ENCODE measurements at places on chromosomes 3 and 15. TPM values are rescaled to one million over a fixed set of nuclear protein-coding genes. Genes with fewer than 3 reads are reported as not detected.

DNA sequence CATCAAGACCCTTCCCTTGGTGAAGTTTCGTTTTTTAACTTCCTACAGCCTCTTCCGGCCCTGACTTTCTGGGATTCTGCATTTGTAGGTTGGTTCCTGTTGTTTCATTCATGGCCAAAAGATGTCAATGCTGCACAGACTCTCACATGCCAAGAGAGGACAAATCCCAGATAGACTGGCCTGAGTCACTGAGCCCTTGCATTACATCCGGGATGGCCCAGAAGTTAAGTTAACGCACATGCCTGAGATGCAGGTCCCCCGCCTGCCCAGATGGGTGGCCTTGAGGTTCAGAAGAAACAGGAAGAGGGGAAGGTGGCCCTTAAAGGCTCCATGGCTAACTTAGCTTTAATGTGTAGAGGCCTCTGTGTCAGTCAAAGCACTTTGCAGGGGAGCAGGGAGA is 51.6 kb upstream of the SRGAP3 start:
- DNase-seq: no peak

GRCh38 chr3:149575213-149575960 is 82.4 kb downstream of the WWTR1 start:
- peak; percentile 91 for DNase-seq

GRCh38 chr15:90845201-90845949 is 23.0 kb upstream of the FURIN start:
- peak; percentile 79 for DNase-seq

- DNase-seq: no peak
These were observed 247.8 kb upstream of the MCTP2 start for GRCh38 chr15:93983526-93983925.

GRCh38 chr3:13617981-13618380 is 69.1 kb downstream of the FBLN2 start:
- no peak for DNase-seq

DNA sequence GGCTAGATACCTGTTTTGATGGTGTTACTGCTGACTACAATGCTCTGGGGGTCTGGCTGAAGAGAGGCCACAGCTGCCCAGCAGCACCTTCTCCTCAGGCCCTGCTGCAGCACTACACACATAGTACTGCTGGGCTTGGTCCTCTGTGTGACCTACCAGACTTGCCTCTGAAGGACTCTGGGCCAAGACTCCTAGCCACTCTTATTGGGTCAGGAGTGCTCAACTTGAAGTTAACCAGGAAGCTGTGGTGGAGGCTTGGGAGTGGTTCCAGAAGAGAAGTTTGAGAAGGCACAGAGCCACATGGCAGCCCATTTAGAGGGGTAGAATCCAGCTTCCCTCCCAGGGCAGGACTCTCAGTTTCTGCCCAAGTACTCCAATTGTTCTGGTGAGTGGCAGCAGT is 16.6 kb downstream of the ELP6 start:
- DNase-seq: no peak

DNA sequence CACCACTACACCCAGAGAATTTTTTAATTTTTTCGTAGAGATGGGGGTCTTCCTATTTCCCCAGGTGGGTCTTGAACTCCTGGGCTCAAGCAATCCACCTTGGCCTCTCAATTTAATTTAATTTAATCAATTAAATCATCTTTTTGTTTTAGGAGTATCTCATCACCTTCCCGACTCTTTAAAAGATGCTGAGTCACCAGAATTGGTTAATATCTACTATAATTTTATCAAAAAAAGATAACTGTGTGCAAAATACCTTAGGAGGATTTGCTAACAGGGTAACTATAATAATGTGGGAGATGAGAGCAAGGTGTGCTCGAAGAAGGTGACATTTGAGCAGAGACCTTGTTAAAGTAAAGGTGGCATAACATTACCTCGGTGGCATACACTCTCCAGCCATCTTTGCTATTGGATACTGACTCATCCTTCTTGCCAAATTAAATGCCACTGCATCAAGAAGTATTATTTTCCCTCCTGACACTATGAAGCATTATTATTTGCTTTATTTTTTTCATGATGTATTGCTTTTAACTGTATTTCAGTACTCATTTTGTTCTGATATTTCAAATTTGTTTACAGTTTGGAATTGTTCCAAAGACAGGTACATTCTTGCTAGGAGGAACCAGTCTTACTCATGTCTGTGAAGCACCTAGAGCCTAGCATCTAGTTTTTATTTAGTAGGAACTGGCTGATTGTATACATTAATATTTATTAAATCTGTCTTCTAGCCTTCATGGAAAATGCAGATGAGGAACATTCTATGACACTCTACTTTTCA is 200.7 kb downstream of the MBNL1 start:
- DNase-seq: no peak

DNA sequence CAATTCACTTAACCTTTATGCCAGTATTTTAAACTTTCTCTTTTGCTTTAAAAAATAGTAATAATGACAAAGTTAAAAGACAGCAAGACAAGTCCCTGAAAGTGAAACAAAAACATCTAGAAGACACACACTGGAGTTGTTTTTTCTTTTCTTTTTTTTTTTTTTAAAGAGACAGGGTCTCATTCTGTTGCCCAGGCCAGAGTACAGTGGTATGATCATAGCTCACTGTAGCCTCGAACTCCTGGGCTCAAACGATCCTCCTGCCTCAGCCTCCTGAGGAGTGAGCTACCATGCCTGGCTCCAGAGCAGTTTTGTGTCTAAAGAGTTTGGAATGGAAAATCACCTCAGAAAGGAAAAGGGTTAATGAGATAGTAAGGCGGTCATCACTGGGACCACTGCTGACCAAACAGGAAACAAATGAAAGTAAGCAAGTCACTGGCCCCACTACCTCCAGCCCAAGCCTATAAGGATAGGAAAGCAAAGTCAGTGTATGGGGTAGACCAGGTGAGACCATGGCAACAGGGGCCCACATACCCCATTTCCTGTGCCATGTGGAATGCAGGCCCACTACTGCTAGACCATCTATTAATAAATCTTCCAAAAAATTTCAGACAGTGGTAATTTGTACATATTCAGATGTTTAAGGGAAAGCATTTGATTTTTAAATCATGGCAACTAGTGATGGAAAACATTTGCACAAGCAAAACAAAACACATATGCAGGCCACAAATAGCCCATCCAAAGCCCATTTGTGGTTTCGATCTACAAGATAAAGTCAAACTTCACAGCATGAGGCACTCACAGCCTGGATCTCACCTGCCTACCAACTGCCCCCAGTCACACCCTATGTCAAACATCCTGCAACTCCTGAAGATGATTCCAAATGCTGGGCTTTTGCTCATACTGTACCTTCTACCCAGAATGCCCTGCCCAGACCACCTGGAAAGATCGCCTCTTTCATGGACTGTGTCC is 62.6 kb downstream of the OSBPL10 start:
- no peak for DNase-seq

DNA sequence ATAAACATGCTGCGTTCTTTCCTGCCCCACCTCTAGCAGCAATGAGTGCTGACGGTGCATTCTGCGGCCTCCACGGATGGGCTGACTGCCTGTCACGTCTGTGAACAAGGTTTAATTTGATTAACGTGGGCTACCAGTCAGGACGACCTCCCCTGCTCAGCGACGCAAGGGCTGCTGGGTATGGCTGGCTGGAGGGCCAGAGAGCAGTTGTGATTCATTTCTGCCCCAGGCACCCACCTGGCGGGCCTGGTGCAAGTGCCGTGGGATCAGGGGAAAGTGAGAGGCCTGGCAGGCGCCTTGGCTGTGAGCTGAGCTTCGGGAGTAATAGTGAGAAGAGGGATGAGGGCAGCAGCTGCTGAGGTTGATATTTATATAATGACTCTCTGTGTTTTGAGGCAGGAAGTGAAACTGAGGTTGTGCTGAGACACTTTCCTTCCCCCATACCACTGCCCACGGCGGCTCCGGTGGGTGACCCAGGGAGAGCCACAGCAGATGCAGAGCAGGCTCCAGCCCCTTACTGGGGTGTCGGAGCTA is 190.4 kb upstream of the BCL6 start:
- DNase-seq: no peak

- no peak for DNase-seq
These were observed 744.7 kb downstream of the TUSC7 start for GRCh38 chr3:117454254-117454653.

DNA sequence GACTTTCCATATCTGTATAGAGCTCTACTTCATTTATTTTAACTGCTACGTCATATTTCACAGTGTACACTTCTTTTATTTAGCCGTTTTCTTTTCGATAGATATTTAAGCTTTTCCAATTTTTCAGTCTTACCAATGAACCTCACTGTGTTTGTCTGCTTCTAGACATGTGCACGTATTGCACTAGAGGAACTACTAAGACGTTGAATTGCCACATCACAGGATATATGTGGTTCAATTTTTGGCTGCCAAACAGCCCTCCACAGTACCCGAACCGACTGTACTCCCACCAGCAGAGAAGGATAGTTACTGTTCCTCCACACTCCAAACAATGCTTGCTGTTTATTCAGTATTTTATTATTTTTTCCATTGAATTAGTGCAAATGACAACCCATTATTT is 2.0 kb downstream of the NR1I2 start:
- DNase-seq: no peak

DNA sequence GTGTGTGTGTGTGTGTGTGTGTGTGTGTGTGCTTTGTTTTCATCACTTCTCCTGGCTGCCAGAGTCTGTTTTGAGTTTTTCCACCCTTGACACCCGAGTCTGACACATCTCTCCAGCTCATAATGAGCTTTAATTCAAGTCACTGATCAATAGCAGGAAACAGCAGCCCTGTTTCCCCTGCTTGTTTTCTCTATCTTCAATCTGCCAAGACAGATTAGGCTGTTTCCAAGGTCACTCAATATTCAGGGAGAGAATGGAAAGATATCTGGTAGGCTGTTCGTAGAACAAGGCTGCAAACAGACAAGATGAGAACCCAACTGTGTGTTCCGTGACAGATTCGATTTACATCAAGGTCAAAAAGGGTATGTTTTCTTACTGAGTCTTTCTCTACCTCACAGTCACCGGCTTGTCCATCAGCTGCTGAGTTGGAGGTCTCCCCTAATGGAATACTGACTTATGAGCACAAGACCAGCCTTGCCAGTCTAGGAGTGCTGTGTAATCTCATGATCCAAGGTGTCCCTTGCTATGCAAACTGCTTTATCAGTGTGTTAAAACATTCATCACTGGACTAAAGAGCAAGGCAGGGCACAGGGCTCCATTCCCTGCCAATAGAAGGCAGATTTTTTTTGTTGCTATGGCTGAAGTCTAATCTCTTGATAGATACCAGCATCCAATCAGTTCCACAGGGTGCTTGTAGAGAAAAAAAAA is 187.9 kb upstream of the LMCD1 start:
- no peak for DNase-seq

DNA sequence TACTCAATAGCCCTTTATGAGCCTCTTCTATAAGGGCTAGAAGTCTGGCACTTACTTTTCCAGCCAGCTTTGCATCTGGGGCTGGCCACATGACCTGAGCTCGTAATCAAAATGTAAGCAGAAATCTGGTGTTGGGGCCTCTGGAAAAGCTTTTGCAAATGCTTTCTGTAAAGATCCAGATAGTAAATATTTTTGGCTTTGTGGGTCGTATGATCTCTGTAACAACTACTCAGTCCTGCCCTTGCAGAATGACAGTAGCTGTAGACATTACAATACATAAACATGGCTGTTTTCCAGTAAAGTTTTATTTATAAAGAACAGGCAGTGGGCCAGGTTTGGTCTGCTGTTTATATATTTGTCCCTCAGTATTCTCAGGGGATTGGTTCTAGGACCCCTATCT is 46.2 kb upstream of the THRB start:
- DNase-seq: no peak

GRCh38 chr15:62390791-62391640 is 225.9 kb upstream of the C2CD4B start:
- DNase-seq: peak; percentile 42

GRCh38 chr3:107315141-107315540 is 62.1 kb upstream of the CCDC54 start:
- peak; percentile 18 for DNase-seq

DNA sequence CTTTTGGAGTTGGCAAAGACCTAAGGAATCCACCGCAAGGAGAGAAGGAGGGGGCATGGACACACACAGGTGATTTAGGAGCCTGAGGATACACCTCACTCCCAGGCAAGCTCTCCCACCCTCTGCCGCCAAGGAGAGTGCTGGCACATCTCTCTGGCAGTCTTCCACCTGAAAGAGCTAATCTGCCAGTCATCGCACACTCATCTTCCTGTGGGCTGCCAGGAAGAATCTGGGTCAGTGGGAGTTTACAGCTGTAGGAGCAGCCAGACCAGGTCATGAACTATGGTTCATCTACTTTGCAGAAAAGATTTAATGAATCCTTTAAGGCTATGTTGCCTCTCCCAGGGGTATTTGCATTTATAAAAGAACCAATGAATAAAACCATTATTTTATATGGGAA is 170.6 kb upstream of the TSC22D2 start:
- DNase-seq: peak; percentile 53

- peak; percentile 99 for DNase-seq
These were observed 39.9 kb upstream of the MB21D2 start for GRCh38 chr3:192957441-192958021.

GRCh38 chr3:195081242-195081963 is 189.6 kb downstream of the XXYLT1 start:
- DNase-seq: peak; percentile 62

Gene SPINK8
- total RNA-seq: not detected

Gene GUCA1C
- total RNA-seq: not detected

Gene SKOR1
- 0.08 TPM for total RNA-seq

Gene TJP1
- 94.2 TPM for total RNA-seq

Gene HIGD2B
- total RNA-seq: not detected

Gene COL8A1
- total RNA-seq: 24.3 TPM

Gene LTK
- total RNA-seq: not detected

Gene VGLL3
- total RNA-seq: 47.4 TPM
